NCI-H774 (cell line): ENCODE measurements at places on chromosomes 1 and 21.
A peak's percentile ranks its signal among the peaks of the same experiment; 100 is the strongest.

DNA sequence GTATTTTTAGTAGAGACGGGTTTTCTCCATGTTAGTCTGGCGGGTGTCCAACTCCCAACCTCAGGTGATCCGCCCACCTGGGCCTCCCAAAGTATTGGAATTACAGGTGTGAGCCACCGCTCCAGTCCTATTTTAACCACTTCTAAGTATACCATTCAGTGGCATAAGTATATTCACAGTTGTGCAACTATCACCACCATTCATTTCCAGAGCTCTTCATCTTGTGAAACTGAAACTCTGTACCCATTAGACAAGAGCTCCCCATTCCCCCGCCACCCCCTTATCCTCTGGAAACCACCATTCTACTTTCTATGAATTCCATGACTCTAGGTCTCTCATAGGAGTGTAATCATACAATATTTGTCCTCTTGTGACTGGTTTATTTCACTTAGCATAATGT is 40.2 kb upstream of the CAMTA1 start:
- DNase-seq: no peak

- DNase-seq: no peak
These were observed 2.9 kb upstream of the PIGR start for GRCh38 chr1:206949208-206949607.

DNA sequence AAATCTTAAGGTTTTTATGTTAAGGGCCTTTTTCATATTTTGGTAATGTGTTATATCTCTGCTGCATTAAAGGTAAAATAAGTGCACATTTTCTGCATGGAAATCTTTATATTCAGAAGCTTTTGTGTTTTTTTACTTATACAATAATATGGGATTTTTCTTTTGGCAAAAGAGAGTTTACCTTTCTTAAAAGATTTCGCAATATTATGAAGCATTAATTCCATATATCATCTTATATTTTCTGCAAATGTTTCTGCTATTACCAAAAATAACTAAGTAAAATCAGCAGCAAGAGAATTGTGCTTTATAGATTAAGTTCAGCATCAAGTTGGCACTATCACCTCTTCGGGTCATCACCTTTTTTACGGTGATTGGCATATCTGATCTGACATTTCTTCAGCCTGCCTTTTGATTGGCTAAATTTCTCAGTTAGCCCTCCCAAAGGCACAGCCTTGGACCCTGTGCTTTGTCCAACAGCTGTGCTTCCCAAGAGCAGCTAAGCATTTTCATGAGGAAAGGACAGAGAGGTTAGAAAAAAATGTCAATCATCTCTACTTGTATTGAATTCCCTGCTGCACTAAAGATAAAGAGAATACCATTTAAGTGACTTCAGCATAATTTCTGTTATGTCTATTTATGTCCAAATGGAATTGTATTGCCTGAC is 767.1 kb upstream of the PRMT6 start:
- no peak for DNase-seq

GRCh38 chr1:76867342-76868130 is at the start of gene ST6GALNAC5:
ST6GALNAC5 (plus strand) TSS chr1:76867480.
- peak; percentile 26 for DNase-seq

- DNase-seq: no peak
These were observed 43.8 kb downstream of the STPG1 start for GRCh38 chr1:24369801-24370200.
